Fibroblast of skin of back (primary cell): ENCODE measurements at places on chromosomes 4 and X.

DNA sequence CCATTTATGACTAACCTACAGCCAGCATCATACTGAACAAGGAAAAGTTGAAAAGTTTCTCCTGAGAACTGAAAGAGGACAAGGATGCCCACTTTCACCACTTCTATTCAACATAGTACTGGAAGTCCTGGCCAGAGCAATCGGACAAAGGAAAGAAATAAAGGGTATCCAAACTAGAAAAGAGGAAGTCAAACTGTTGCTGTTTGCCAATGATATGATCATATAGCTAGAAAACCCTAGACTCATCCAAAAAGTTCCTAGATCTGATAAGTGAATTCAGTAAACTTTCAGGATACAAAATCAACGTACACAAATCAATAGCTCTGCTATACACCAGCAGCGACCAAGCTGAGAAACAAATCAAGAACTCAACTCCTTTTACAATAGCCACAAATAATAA, 64.5 kb downstream of the CENPC start:
- DNase-seq, result no peak

GRCh38 chr4:159024266-159024665, 78.6 kb upstream of the RAPGEF2 start:
- DNase-seq, result no peak

DNA sequence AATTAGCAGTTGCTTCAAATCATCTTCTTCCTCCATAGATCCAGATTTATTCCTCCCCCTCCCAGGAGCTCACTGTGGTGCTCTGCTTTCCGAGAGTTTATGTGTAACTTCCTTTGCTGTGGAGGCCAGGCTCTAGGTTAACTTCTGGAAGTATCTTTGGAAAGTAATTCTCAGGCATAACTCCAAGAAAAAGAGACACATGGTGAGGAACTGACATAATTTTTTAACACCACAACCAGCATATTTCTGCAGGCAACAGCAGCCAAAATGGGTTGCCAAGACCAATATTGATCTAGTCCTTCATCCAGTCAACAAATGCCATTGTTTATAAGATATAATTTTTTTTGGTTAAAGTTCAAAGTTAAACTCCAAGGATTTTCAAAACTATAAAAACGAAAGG, 114.5 kb upstream of the RBPJ start:
- peak; percentile 84 for DNase-seq

DNA sequence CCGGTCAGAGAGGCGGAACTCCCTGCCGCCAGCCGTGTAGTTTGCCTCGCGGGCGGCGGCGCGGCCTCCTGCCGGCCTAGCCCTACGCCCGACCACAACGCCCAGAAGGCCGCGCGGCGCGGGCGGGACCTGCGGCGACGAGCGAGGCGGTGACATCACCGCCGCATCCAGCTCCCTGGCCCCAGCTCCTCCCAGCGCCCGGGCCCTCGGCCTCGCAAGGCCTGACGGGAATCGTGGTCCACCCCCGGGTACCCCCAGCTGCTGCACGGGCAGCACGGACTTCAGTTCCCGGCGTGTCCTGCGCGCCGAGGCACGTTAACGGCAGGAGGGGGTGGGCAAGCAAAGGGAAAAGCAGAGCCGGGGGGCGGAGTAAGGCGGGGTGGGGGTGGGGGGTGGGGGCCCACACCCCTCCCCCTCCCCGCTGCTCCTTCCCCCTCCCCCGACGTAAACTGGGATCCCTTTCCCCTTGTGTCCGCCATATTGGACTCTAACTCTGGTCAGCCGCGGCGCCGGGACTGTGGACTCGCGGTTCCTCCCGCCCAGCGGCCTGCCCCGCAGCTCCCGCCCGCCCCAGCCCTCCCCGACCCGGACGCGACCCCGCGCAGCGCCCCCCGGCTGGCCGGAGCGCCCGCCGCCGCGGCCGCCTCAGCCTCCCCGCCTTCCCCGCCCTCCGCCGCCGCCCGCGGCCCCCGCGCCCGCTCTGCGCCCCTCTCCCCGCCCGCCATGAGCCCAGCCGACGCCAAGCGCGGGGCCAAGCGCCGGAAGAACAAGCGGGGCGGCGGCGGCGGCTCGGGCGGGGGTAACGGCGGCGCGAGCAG, at the start of gene FAM193A:
FAM193A (plus strand) TSS at position 455 of the 818 bp plus-strand sequence; CDS start at position 724, 269 bp downstream.
- DNase-seq, result peak; percentile 100

- DNase-seq, result peak; percentile 77
Measured at GRCh38 chr4:85953651-85954018, 406.2 kb downstream of the MAPK10 start.

DNA sequence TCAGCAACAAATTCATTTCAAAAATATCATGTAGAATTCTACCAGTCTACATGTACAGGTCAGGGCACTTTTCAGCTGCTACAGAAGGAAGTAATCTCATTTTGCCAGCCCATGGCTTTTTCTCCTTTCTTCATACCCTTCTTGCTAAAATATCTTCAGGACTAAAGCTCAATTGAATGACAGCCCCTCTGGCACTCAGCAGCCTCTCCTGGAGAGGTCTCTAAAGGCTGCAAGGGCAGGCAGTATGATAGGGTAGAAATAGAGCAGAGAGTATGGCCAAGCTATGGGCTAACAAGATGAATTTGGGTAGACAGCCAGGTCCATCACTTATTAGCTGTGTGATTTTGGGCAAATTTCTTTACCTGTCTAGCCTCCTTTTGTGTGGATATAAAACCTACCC, 224.6 kb upstream of the RPL34 start:
- DNase-seq, result no peak

- DNase-seq, result no peak
Measured at GRCh38 chr4:111210595-111210994, 587.7 kb upstream of the PITX2 start.

DNA sequence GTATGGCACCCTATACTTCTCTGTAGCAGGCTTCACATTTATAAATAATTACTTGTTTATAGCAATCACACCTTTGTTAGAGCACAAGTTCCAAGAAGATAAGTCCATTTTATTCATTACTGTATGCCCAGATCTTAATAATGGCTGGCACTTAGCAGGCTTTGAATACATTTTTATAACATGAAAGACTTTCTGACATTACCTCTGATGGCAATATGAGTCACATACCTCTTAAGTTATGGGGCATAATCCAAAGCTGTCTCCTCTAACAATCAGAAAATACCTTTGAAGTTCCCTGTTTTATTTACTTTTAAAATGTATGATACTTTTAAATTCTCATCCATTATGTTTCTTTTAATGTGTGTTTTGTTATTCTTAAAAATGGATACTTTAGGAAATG, 12.2 kb downstream of the SCRG1 start:
- no peak for DNase-seq

- DNase-seq, result no peak
Measured at GRCh38 chrX:18558799-18559198, 113.1 kb downstream of the RS1 start.

DNA sequence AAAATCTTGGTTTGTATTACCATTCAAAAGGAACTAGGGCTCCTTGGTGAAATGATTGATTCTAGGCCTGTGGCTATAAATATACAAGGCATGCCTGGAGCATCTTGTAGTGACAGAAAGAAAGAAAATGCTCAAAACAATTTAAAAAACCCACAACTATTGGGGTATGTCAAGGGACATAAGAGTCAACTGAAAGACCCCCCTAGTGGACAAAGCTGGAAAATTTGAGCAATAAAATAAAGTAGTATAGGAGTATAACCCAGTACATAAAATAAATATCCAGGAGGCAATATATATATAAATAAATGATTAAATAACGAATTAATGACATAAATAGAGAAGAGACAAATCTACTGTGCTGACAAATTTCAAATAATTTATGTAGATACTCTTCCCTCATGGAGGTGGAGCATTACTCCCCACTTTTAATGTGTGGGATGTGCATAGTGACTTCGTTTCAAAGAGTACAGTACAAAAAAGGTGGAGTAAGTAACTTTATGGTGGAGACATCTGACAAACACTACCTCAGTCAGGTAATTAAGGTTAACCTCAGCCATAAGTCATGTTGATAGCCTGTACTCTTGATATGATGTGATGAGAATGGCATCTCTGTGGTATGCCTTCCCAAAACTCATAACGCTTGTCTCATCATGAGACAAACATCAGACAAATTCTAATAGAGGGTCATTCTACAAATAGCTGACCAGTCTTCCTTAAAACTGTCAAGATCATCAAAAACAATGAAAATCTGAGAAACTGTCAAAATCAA, 185.0 kb upstream of the GLRA2 start:
- DNase-seq, result no peak

DNA sequence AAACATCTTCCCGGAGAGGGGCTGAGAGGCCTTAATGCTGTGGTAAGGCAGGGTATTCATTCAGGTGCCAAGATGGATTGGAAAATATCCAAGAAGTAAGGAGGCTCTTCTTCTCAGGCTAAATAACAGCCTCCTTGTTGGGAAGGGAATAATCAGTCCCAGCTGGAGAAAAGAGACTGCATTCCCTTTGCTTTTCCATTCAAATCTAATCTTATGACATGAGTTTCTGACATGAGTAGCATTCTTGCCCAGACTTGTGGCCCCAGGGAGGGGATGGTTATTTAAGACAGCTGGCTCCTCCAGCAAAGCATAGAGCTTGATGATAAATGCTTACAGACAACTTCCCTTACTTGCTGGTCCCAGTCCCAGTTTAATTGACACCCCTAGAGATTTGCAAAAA, 98.3 kb downstream of the DCLK2 start:
- peak; percentile 67 for DNase-seq

GRCh38 chr4:187139141-187139540, 415.5 kb upstream of the FAT1 start:
- DNase-seq, result no peak

DNA sequence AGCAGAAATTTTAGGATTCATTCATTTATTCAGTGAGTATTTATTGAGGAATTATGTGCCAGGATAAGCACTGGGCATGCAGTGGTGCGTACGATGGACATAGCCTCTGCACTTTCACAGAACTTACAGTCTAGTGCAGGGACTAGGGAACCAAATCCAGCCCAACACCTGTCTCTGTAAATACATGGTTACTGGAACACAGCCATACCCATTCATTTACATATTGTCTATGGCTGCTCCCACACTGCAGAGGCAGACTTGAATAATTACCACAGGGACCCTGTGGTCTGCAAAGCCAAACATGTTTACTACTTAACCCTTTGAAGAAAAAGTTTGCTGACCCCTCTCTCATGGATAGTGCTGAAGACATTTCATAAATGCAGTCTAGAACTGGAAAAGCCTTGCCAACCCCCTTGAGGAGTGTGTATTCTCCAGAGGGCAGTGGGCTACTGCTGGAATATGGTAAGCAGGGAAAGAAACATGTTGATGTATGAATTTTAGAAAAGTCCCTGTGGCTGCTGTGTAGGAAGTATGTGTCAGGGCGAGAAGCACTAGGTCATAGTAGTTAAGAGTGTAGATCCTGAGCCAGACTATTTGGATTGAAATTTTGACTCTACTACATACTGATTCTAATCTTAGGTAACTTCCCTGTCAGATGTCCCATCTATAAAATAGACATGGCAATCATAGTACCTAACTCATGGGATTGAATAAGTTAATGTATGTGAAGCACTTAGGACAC, 75.5 kb downstream of the GALNT7 start:
- DNase-seq, result no peak

DNA sequence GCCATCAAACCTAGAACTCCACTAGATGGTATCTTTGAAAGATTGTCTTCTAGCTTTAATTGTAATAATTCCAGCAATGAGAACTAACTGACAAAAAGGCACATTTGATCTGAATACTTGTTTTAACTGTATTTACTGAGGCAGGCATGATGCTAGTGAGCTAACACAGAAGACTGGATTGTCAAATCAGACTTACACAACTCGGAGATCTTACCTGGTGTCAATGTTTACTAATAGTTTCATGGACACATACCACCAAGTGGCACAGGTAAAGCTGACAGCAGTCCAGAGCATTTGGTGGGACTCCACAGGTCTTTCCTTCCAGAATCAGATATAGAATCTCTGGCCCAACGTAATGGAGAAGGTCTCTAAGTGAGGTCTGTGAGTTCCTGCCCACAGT, 229.9 kb upstream of the BOD1L1 start:
- DNase-seq, result no peak

GRCh38 chr4:141294306-141294705, 73.6 kb downstream of the ZNF330 start:
- no peak for DNase-seq

- no peak for DNase-seq
Measured at GRCh38 chr4:8829584-8829983, 42.1 kb downstream of the HMX1 start.

DNA sequence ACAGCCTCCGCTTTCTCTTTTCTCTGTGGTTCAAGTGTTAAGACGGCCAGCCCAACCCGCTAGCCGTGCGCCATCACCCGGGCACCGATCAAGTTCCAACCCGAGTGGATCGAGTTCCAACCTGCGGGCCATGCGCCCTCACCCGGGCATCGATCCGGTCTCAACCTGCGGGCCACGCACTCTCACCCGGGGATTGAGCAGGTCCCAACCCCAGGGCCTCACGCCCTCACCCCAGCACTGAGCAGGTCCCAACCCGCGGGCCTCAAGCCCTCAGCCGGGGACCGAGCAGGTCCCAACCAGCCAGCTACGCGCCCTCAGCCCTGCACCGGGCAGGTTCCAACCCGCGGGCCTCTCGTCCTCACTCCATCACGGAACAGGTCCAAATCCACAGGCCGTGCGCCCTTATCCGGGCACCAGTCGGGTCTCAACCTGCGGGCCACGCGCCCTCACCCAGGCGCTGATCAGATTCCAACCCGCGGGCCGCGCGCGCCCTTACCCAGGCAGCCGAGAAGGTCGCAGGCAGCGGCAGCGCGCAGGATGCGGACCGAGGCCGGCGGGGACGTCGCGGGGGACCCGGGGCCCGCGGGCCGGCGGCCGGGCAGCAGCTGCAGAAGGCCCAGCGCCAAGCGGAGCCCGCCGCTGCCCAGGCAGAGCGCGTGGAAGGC, 443 bp downstream of the GPR143 start:
- no peak for DNase-seq

DNA sequence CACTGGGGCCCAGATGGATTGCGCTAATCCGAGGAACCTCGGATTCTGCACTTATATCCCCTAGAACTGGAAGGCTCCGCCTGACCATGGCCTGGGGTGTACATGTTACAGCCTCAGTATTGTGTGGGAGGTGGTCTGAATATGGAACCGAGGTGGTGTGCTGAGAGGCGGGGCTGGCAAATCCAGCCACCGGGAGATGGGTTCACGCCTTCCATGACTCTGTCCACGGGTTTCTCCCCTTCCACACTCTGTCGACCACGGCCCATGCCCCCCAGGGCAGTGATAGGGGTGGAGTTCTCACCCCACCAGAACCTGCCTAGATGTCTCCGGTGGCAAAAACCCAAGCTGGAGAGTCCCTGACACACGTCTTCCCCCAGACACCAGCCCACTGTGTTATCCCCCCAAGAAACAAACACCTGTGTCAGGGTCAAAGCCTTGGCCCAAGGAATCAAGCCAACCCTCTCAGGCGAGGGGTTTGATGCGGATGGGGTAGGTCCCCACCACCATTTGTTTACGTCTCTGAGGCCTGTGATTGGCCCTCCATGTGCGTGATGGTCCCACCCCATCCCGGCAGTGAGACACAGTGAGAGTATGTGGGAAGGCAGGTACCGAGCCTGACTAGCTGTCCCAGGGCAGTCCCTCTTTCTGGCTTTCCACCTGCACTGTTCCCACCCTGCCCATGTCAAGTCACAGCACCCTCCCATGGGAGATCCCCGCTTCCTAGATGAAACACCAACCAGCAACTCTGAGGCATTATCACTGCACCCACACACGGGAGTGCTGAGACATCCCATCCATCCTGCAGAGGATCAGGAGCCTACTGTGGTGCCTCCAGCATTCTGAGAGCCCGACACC, 6.6 kb upstream of the LOC101059915 start:
- DNase-seq, result no peak

GRCh38 chr4:13329963-13330362, 154.2 kb downstream of the RAB28 start:
- peak; percentile 16 for DNase-seq

GRCh38 chrX:12901486-12901885, 4.9 kb upstream of the TLR8 start:
- peak; percentile 38 for DNase-seq

GRCh38 chr4:153045111-153045982, 109.2 kb downstream of the FHDC1 start:
- no peak for DNase-seq
